ENCODE measurements at places on chromosomes 11 and 22.

DNA sequence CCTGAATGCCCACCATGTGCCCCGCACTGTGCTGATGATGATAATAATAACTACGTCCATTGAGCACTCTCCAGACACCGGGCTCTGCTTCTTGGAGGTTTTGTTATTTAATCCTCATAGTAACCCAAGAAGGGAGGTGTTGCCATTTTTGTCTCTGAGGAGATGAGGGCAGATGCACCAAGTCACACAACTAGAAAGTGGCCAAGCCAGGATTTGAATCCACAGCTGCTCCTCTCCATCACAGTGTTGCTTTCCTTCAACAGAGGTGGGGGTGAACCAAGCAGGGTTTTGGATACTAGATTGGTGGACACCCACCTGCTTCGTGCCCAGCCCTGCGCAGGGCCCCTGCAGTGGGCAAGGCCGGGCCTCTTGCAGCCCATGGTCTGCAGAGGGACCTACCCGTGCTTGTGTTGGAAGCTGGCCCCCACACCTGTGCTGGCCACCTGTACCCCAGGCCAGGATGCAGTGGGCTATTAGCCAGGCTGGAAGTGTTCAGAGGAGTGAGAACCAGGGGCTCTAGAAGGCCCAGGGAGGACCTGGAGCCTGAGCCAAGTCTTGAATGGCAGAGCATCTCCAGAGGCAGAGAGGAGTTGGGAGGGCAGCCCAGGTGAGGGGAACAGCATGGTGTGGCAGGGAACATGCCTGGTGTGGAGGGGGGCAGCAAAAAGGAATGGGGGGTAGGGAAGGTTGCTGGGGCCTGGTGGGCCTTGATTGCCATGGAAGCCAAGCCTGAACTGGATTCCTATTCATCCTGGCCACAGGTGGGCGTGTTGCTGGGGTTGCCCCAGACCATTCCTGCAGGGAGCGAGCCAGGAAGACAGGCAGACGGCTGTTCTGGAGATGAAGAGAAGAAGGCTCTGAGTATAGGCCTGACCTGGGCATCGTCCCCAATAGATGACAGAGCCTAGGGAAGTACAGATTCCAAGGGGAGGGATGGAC lies 2.7 kb upstream of the DPP3 start:
- no peak for DNase-seq

DNA sequence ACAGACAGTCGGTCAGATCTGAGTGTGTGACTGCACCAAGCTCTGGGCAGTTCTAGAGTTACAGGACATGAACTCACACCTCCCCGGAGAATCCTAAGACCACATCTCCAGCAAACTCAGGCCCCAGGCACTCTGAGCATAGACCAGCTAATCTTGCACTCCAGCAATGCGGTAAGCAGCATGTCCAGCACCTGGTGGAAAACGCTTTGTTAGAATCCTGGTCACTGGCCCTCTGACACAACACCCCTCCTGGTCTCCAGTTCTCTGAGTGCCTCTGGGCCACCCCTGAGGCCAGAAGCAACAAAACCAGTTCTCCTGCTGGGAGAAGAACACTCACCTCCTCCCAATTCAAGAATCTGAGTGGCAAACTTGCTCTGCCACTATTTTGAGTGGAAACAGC lies 82.7 kb upstream of the TMEM45B start:
- no peak for DNase-seq

DNA sequence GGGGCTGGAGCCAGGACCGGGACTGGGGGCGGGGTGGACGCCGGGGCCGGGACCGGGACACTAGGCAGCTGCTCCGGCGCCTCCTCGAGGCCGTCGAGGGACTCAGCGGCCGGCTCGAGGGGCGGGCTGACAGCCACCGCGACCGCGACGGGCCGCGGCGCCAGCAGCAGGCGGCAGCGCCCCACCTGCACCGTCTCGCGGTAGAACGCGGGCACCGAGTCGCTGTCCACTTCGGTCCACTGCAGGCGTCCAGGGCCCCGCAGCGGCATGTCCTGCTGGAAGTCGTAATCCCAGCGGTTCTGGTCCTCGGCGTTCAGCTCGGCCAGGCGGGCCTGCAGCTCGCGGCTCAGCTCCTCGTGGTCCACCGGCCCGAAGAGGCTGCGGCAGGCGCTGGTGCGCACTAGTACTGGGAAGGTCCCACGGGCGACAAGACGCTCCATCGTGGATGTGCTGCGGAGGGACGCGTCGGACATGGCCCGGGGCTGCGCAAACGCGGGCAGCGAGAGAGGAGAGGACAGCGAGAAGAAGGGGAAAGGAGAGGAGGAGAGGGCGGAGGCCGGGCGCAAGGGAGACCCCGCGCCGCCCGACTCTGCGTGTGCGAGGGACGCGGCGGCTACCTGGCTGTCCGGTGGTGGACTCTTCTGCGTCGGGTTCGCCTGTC lies 428 bp downstream of the CDKN1C start:
- no peak for DNase-seq

GRCh38 chr11:12827929-12828812 lies 153.9 kb downstream of the TEAD1 start:
- DNase-seq = no peak

- no peak for DNase-seq
These were observed 743 bp upstream of the CD3D start for GRCh38 chr11:118343248-118343647.

- DNase-seq = peak; percentile 71
These were observed 28.5 kb downstream of the LRP4 start for GRCh38 chr11:46889689-46890475.

Data from thymus (tissue), 14 donors.